ENCODE measurements at places on chromosomes 16 and 17.

GRCh38 chr17:12256380-12256995 lies 235.8 kb downstream of the MAP2K4 start:
- DNase-seq, result no peak

DNA sequence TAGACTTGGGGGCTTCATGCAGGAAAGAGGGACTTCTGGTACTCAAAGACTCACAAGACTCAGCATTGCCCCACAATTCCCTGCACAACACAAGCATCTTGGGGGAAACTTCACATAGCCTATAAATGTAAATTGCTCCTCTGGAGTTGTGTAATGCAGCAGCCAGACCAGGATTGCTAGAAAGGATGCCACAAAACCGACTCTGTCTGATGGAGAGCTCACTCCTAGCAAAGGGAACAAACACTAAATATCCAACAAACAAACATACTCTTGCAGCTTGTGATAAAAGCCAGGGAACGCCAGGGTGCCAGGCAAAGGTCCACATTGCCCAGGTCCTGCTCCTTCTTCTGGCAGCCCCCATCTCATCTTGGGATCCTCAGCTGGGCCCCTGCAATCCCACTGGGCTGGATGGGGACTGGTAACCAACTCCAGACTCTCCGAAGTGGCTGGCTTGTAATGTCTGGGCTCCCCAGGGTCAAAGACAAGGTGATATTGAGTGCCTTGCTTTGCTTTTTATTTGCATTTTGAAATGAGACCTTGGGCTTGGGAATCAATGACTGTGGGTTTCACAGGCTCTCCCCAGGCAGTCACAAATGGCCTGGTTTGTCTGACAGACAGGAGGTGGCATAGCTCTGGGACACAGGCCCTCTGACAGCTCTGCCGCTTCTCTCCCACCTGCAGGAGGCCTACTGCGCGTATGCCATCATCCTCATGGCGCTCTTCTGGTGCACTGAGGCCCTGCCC lies 15.3 kb downstream of the SLC13A2 start:
- DNase-seq, result no peak

GRCh38 chr16:2473999-2474876 lies 689 bp upstream of the TBC1D24 start:
- peak; percentile 53 for DNase-seq

DNA sequence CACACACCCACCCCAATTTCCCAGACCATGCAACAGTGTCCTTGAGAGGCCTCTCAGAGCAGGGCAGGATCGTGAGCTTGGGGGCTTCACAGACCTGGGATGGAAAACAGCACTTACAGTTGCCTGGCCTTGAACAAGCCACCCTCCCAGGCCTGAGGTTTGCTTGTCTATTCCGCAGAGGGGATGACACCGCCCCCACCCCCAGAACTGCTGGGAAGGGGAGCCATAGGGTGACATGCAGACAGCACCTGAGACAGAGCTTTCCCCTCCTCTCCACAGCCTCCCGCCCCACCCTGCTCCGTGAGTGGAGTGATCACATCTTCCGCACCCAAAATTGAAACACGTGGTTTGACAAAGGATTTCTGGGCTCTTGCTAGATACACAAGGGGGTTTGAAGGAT lies 131.5 kb upstream of the TNRC6C start:
- no peak for DNase-seq

DNA sequence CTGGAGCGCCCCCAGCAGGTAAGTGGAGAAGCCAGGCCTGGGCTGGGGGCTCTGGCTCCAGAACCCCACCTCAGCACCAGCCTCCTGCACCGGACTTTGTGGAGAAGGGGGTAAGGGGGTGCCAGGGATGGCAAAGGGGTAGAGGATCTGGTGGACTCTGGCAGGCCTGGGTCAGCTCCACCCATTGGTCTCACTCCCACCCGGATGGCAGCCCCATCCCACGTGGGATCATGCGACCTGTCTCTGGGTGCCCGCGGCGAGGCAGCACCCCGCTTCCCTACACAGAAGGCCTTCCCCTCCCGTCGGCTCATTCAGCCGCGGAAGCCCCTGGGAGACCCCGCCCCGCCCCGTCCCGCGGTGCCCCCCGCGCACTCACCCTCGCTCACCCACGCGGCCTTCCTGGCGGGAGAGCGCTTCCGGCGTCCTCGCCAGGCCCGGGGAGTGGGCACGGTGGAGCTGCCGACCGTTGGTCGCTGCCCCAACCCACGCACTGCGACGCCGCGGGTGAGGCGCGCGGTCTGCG lies 498 bp upstream of the PLEKHG4 start:
- DNase-seq, result peak; percentile 17

GRCh38 chr17:37176723-37177122 lies 199.1 kb upstream of the C17orf78 start:
- no peak for DNase-seq

- no peak for DNase-seq
These were observed 334.8 kb downstream of the CBLN1 start for GRCh38 chr16:48946686-48947370.

DNA sequence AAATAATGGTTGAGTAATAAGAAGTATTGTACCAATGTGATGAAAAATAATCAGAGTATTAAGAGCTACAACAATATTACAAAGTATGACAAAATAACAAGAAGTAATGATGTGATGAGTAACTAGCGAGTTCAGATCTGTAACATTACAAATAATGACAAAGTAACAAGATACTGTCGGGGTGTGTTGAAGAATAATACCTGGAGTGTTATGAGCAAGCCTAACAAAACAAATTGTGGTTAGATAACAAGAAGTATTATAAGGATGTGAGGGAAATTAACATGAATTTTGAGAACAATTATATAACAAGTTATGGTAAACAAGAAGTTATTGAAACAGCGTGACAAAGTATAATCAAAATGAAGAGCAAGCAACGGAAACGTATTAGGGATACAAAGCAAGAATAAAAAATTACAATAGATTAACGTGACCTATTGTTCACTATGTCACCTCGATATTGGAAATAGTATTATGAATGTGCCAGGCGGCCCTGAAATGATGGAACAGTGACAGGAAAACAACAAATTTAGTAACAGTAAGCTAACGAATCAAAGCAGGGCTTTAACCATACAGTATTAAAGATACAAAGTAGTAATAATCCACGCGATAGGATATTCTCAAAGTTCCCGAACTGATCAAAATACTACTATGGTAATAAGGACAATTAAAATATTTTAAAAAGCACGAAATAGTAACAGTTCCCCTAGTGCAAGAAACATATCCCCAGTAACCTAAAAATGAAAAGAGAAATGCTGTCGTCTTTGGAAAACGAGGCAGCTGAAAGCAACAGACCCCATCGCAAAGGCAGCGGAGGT lies 1.6 kb downstream of the TBX4 start:
- no peak for DNase-seq

DNA sequence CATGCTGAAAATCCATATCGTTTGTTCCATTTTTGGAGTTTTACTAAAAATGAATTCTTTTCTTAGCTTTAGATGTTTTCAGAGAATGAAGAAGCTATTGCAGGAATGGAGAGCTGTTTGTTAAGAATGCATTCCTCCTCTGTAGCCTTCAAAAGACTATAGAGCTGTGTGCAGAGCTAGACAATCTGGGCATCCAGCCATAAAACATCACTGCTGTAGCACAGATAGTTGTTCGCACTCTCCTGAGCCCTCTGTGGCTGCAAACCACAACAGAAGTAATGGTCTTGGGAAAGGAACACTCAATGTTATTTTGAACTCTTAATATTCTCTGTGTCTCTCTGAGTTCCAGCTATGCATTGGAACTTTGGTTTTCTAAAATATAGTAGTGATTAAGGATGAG lies 4.9 kb downstream of the TNRC6C start:
- DNase-seq, result peak; percentile 19

GRCh38 chr17:13776027-13776551 lies 174.4 kb upstream of the HS3ST3A1 start:
- no peak for DNase-seq

DNA sequence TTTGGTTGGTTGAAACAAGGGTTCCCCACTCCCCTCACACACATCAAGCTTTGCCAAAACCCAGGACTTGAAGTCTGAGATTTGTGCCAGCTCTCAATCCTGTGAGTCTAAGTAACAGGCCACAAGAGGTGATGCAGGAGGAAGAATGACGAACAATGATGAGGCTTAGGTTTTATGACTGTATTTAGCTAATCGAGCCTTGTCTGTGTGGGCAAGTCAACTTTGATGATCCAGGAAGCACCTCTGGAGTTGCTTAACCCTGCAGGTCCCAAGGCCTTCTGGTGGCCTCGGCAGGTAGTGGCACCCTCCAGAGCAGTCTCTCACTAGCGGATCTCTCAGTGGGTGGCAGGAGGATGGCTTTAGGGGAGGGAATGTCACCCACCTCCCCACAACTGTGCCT lies 28.7 kb downstream of the CDK5RAP3 start:
- no peak for DNase-seq

DNA sequence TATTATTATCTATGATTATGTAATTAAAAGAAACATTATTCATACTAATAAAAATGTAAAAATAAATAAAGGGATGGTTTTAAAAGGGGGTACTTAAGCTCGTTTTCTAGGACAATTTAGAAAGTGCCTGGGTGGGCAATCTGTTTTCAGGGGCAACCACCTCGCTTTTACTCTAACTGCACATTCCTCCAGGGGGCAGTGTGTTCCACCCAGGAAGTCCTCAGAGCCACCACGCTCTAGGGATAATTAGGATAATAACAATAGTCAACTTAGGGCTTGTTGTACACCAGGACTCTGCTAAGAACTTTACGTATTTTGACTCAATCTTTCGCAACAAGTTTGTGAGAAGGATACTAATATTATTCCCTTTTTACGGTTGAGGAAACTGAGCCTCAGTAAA lies 396.7 kb upstream of the MAF start:
- DNase-seq, result no peak

DNA sequence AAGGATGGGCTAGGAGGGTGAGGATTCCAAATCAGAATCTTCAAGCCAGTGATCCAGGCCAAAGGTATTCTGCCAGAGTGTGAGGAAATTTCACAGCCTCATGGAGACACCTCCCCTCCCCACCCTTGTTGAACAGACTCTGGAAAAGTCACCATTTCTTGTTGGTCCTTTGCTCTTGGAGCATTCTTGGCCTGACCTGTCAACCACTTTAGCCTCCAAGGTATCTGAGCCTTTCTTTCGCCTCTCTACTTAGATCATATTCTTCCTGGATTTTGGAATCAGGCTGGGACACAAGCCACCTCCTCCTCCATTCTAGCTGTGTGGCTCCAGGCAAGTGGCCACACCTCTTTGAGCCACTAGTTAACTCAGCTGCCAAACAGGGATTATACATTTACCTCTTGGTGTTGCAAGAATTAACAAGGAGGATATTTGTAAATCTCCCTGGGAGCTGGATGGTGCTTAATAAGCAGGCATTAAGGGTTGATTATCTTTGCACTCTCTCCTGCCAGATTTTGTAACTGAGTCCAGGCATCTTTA lies 193.5 kb downstream of the WWOX start:
- no peak for DNase-seq

DNA sequence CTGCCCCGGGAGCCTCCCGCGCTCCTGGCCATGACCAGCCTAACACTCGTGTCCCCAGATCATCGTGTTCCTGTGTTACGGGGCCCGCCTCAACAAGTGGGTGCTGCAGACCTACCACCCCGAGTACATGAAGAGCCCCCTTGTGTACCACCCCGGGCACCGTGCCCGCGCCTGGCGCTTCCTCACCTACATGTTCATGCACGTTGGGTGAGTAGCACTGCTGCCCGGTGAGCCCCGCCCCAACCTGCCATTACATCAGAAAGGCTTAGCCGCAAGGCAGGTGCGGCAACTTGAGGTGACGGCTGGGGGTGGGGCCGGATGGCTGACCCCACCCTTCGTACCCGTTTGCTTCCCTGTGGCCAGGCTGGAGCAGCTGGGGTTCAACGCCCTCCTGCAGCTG lies 1.4 kb downstream of the RHBDL1 start:
- no peak for DNase-seq

GRCh38 chr17:45719335-45720071 lies 64.6 kb upstream of the CRHR1 start:
- no peak for DNase-seq

DNA sequence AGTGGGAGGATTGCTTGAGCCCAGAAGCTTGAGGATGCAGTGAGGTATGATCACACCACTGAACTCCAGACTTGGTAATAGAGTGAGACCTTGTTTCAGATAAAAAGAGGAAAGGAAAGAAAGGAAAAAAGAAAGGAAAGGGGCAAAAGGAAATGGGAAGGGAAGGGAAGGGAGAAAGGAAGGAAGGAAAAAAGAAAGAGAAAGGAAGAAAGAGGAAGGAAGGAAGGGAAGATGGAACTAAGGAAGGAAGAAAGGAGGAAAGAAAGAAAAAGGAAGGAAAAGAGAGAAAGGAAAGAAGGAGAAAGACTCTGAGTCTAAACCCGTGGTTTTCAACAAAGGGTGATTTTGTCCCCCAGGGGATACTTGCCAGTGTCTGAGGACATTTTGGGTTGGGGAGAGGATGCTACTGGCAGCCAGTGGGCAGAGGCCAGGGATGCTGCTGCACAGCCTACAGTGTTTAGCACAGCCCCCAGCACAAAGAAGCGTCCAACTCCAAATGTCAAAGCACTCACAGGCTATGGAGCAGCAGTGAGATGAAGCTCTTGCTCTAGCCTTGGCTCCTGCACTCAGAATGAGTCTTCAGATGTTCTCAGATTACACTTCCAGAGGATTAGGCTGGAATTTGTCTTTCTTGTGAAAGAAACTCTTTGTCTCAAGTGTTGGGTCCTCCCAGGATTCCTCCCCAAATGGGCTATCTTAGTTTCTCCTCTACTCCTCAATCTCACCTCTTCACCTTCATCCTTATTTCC lies 64.2 kb downstream of the BMERB1 start:
- no peak for DNase-seq

DNA sequence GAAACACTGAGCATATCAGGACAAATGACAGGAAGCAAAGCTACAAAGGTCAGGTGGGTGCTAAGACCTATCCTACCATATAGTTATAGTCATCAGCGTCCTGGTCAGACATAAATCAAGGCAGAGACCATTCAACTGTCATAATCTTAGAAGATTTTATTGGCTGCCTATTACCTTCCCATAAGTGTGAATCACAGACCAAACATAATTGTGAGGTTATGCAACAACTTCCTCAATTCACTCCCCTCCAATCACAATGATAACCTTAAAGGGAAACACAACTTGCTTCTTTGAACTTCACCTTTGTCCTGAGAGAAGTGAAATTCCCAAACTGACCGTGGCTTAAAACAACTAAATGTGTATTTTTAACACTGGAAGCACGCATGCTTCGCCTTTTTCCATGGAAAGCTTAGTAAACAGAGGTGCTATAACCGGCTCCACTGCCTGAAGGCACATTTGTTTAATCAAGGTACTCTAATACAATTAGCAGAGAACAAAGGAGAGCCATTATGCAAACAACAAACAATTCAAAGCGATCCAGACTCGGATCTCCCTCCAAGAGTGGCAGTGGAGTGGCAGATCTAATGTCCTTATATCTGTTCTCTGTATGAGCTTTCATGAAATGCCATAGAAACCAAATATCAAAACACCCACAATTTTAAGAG lies 84.9 kb downstream of the TMEM114 start:
- DNase-seq, result no peak
